ENCODE measurements at places on chromosomes 1 and 21.

DNA sequence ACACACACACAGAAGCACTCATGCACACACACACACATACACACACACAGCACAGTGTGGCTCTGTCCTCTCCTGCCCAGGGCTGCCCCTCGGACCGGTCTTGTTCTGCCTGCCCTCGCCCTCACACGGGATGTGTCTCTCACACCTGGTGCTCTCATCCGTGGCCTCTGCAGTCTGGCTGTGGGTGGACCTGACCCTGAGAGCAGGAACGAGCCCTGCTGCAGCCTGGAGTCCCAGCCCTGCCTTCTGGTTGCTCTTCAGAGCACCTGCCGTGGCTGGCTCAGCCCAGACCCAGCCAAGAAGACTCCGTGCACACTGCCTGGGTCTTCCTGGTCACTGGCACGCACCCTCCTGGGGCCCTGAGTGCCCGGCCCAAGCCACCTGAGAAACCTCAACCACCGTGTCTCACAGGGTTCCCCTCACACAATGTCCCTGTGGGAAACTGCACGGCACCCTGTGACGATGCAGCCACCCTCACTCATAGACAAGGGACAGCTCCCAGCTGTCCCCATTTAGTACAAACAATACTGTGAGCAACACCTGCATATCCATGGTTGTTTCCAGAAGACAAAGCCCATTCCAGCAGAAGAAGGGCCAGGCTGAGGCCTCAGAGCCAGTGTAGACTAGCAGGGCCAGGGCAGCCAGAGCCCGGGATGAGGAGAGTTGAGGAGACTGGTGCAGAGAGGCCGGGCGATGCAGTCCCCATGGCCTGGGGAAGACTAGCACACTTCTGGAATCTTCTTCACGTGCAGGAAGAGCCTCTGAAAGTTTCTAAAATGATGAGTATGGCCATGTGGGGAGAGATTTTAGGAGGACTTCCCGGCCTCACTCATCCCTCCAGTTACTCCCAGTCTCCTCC is 234.0 kb downstream of the NPHP4 start:
- DNase-seq: no peak

GRCh38 chr21:35838987-35839763 is 221.2 kb downstream of the SETD4 start:
- DNase-seq: no peak

DNA sequence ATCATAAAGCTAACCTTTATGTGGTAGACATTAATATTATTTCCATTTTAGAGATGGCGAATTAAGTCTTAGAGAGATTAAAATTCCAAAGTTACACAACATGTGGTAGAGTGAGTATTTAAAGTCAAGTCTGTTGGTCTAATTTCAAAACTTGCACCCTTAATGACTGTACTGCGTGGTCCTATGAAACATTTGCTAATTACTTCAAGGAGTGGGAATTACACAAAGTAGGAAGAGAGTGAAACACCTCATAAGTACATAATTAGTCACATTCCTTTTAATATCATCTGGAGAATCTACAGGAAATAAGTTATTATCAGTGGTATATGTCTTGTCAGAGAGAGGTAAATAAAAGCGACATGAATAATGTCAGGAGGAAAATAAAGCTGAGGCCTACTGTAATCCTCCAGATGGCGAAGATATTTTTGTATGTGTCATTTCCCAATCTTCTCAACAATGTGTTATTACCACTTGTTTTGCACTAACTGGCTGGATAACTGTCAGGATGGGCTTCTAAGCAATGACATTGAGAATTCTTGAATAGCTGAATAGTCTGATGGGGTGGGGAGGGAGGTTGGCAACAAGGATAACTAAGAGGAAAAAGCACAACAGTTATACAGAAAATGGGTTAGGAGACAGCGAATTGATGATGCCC is 95.5 kb downstream of the TNFSF18 start:
- no peak for DNase-seq

DNA sequence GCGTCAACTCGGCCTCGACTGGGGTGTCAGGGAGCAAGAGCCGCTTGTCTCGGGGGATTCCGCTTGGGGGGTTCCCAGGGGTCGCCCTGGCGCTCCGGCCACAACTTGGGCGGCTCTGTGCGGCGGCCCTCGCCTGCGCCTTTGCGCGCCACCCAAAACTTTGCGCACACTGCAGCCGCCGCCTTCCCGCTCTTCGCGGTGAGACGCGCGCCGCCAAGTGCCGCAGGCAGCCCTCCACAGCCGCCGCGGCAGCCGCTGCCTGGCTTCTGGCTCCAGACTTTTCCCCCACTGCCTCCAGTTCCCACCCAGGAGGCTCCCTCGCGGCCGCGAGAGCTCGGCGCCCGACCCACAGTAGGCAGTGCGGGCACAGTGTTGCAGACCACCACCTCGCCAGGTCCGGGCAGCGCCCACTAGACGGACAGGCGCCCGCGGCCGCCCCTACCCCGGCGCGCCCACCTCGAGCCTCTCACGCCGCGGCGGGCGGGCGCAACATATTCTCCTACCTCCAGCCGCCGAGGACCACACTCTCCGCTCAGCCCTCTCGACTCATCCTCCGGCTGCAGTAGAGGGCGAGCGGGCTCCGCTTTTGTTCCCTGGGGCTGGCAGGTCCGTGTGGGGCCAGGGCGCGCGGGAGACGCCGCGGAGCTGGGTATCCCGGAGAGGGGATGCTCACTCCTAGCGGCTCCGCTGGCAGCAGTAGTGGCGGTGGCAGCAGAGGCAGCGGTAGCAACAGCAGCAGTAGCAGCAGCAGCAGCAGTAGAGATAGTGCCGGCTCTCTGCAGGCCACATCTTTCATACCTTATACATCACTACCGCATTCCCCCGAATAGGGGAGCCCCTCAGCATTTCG is 296.6 kb downstream of the OMA1 start:
- no peak for DNase-seq

DNA sequence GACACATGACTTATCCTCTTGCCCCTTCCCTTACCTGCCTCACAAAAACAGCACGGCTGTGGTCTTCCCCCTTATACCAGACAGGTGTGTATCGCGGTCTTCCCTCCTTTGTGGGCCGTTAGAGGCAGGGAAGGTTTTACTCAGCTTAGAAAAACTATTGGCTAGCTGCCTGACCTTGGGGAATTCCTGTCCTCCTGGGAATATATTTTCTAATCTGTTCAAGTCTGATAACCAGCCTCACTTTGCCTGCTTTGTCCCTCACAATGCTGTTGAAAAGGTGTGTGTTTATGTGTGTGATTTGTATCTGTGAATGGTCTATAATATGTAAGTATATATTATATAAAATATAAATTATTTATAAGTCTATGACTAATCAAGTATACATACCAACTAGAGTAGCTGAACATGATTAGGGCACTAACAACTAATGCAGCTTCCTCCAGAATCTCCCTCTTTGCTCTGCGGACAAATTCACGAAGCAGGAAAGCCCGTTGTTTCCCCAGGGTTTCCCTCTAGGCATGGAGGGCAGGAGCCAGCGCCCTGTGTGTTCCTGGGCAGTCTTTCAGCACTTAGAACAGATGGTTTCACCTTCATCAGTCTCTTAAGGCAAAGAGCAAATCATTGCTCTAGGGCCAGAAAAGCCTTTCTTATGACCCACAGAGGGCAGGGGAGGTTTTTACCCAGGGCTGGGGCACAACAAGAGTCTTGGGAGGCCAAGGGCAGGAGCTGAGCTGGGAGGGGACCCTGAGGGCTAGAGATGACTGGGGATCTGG is 25.6 kb downstream of the SLC26A9 start:
- no peak for DNase-seq

DNA sequence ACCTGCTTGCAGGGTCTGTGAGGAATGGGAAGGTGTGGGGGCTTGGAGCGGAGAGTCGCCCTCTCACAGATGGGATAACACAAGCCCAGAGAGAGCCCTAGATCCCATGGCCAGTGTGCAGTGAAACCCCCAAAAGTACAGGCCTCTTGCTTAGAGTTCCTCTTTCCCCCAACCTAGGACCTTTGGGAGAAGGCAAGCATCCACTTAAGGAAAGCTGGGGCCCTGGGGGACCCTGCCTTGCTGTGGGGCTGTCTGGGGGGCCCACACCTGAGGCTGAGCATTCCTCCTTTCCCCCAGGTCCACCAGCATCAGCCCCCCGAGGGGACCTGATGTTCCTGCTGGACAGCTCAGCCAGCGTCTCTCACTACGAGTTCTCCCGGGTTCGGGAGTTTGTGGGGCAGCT is 1.1 kb downstream of the VWA1 start:
- DNase-seq: no peak

DNA sequence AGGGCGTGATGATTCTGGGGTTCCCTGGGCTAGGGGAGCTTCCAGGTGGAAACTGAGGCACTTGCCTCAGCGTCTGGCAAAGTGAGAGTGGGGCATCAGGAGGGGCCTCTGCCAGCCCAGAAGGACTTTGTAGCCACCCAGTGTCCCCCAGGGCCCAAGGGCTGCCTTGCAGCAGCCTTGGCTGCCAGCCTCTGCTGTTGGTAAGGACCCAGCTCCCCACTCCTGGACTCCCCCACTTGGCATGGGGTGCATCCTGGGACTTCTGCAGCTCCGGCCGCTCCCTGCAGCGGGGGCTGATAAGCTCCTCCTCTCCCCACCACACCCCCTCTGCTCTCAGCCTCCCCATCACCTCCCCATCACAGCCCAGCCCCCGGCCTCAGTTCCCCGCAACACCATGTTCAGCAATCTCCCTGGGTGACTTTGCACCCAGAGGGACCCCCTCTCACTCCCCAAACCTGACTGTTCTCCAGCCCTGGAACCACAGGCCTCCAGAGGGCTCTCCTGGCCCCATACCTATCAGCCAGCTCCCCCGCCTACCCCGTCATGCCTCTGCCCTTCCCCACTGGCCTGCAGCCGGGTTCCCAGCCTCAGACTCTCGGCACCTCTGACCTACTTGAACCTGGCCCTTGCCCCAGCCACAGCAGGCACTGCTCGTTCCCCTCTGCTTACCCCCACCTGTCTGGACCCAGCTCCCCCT is 113.0 kb downstream of the CRYAA start:
- no peak for DNase-seq

DNA sequence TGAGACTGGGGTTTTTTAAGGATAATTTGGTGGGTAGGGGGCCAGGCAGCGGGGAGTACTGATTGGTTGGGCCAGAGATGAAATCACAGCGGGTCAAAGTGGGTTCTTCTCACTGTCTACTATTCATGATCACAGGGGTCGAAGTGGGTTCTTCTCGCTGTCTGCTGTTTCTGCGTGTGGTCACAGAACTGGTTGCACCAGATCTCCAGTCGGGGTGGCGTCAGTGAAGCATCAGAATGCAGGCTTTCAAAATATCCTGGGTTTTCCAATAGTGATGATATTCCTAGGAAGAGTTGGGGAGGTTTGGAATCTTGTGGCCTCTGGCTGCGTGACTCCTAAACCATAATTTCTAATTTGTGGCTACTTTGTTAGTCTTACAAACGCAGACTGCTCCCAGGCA is 45.1 kb downstream of the TRPM2 start:
- no peak for DNase-seq

GRCh38 chr1:21579791-21580190 is 70.6 kb downstream of the ALPL start:
- DNase-seq: no peak

GRCh38 chr21:15199414-15200383 is 134.9 kb upstream of the NRIP1 start:
- no peak for DNase-seq

GRCh38 chr1:60872426-60873054 is 209.8 kb upstream of the NFIA start:
- no peak for DNase-seq

- no peak for DNase-seq
These were observed 49.7 kb upstream of the RAP1A start for GRCh38 chr1:111569913-111570312.

DNA sequence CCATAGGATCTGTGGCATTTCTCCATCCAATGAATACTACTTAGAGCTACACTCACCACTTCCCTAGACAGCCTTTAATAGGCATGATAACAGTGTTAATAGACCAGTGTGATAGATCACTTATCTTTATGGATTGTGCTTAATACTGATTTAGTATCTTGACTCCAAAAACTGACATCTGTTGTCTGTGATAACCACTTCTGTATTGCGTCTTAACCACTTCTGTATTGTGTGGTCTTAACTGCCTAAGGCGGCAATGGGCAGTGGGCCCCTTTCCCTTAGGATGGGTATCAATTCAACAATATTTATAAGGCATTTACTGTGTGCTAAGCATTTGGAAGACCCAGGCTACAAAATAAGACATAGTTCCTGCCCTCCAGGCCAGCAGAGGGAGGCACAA is 32.0 kb upstream of the RCAN3 start:
- DNase-seq: no peak

- DNase-seq: peak; percentile 43
These were observed 33.3 kb upstream of the FAM3B start for GRCh38 chr21:41283211-41283818.

DNA sequence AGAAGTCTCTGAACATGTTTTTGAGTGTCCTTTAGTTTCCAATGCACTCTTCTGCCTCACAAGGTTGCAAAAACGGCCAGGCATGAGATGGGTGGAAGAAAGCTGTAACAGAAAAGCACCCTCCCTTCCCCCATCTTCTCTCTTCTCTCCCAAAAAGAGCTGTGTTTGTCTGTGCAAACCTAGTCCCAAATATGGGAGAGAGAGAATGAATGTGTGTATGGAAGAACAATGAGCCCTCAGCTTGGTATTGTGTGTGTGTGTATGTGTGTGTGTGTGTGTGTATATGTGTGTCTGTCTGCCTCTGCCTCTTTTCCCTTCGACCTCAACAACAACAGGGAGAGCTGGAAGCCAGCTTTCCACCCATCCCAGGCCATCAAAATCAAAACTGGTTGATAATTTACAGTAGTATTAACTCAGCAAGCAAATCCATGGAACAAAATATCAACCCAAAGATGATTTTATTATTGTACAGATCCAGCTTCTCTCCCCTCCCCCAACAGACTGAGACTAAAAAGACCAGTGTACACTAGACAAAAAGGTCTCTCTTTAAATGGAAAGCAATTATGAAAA is 1.8 kb downstream of the RERE start:
- DNase-seq: no peak

- DNase-seq: no peak
These were observed 7.3 kb downstream of the GJA5 start for GRCh38 chr1:147753081-147753480.

Measured in stimulated activated CD4-positive, alpha-beta T cell treated with anti-CD3 and anti-CD28 coated beads, Interleukin-1b, Interleukin-23, amount 100 ng/mL, for 4 hours (primary cell).